Activated CD4-positive, CD25-positive, alpha-beta regulatory T cell treated with anti-CD3 and anti-CD28 coated beads, Interleukin-2, amount 50 U/mL, for 16 hours (primary cell): ENCODE measurements at places on chromosomes 12 and 14.
A peak's percentile ranks its signal among the peaks of the same experiment; 100 is the strongest.

DNA sequence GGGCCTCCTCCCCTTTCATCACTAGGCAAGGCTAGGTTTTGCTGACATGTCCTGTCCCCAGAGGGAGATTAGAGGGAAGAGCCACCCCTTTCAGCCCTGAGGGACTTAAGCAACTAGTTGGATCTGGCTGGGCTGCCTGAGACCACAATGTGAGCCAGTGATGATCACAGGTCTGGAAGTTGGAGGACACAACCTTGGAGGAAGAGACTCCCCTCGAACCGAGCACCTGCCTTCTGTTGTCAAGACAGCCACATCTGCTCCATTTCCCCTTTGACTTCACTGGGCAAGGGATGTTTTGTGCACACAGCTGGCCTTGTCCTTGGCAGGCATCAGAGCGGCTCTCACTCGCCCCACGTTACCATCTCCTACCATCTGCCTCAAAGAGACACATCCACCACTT is 31.4 kb downstream of the MVK start:
- no peak for DNase-seq

GRCh38 chr12:123040106-123040505 is 59.6 kb downstream of the ARL6IP4 start:
- DNase-seq = no peak

DNA sequence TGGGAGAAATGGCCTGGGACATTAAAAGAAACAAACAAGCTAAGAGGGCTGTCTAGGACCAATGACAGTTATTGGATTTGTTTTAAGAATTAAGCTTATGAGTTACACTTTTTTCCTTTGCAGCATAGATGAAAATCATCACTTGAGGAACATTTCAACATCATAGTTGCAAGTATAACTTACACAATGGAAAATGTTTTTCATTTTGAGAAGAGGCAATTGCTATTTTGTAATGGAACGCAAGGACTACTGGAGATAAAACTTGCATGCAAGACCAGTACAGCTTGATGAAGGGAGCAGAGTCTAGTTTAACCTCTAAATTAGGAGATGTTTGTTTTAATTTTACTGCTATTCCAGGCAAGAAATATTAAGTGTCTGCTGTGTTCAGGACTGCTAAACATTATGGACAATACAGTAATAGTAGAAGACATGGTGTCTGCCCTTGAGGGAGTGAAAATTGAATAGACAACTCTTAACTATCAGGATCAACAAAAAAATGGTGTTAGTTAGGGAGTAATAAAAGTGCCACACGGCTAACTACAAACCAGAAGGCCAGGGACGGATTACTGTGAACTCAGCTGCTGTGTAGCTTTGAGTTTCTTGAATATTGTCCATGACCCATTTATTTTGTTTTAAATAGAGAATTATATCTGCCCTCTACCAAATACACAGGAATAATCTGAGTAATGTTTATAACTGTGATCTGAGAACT is 374.5 kb downstream of the RAD51B start:
- DNase-seq = no peak

DNA sequence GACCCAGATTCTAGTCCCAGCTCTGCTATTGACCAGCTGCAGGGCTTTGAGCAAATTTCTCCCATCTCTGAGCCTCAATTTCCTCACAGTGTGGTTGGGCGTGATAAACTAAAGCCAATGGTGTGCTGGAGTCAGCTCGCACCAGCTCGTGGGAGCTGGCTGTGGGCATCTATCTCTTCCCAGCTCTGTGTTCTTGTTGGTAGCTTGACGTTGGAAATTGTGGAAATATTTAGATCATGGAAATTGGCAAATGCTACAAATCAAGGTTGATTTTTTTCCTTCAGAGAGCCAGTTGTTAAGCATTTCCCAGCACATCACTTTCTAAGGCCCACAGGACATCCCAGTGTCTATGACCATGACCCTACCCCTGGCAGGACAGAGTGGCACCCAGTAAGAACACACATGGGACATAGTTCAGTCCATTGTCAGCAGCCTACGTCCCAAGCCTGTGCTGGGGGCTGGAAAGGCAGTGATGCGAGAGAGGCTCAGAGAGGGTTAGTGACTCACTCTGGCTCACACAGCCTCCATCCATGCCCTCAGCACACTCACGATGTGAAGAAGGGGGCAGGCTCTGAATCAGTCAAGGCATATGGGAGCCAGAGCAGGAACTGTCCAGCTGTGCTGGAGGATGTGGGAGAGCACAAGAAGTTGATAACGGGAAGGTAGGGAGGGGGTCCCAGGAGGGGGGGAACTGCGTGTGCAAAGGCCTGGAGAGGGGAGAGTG is 77.6 kb downstream of the LGMN start:
- DNase-seq = no peak

DNA sequence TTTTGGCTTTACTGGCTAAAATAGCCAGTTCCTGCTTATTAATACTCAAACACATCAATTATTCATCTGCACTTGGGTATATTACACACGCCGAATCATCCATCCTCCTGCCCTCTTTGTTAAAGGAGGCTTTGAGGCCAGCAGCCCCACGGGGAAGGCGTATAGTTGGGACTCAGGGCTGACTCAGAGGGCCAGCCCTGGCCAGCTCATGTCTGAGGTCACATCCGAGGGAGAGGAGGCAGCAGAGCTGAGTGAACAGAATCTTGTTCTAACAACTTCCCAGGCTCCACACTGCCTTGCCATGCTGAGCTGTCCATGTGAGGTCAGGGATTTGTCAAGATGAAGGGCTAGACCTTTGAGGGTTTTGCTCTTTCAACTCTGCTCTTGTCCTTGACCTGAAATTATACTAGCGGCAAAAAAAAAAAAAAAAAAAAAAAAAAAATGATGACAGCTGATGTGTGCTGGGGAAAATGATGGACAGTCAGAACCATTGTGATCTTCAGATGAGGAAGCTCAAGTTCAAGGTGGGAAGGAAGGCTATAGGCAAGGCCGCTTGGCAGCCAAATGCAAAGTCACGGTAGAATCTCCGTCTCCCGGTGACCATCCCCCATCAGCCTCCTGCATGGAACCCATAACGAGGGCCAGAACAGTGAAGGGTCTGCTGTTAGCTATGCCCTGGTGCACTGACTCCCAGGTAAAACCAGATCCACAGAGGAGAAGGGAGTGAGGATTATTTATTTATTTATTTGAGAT is 12.5 kb upstream of the MARK3 start:
- DNase-seq = no peak

DNA sequence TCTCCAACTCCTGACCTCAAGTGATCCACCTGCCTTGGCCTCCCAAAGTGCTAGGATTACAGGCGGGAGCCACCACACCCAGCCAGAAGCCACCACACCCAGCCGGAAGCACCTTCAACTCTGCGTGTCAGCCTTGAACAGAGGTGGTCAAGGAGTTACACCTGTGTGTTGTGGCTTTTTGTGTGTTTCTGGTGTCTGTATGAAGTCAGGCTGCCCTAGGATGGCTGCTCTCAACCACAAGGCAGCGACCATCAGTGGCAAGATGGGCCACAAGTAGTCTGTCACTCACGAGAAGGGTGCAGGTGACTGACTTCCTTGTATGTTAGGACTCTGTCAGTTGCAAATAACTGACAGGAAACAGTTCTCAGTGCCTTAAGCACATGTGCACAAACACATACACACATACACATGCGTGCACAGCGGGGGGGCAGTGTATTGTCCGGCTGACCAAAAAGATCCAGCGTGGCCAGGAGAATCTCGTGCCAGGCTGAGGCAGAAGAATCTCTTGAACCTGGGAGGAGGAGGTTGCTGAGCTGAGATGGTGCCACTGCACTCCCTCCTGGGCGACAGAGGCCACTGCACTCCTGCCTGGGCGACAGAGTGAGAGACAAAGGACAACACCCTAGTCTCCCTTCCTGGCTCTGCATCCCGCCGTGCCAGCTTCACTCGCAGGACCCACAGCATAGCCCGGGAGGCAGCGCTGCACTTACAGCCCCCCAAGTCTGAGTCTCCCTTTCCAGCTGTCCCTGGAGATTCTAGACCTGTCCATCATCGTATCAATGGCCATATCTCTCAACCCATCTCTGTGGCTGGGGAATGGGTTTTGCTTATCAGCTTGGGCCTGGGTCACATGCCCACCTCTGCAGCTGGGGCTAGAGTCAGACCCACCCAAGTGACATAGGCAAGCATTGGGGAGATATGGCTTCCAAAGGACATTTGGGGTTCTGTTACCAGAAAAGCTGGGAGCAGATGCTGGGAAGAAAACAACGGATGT is 13.7 kb downstream of the P2RX4 start:
- no peak for DNase-seq

GRCh38 chr14:69226178-69226577 is 33.8 kb upstream of the GALNT16 start:
- no peak for DNase-seq

DNA sequence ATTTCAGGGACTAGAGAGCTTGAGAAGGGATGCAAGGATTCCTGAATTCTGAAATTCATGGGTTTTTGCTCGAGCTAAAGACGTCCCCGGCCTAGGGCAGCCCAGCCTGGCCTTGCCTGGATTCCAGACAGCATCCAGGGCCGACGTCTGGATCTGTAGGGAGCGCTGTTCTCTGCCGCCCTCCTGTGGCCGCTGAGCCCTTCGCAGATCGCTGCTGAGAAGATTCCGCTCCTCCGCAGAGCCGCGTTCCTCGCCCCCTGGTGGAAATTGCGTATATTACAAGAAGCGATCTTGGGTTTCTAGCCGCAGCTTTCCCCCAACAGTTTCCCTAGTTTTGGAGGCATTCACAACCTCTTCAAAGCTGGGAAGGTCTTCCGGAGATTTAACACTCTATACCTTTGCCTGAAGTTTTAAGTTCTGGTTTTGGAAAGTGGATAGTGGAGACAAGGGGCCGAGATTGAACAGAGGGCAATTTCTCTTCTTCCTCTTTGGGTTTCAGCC is 5.1 kb downstream of the CISTR start:
- peak; percentile 71 for DNase-seq

DNA sequence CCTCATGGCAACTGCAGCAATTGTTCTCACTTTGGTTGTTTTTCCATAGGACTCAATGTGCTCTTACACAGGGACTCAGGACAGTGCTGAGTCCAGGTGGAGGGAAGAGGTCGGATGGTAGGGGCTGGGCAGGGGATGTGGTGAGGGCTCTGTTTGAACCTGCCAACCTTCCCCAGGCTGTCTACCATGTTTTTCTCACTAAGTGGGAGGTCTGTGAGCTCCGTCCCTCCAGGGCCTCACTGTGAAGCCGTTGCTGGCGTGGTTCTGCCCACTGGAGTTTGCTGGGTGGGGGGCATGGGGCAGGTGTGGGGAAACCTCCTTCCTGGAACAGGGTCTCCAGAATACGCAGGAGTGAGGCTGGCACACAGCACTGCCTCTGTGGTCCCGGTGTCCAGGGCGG is 20.7 kb upstream of the PRMT8 start:
- no peak for DNase-seq

GRCh38 chr12:81077686-81078441 is at the start of gene ACSS3:
Gene ACSS3 (plus strand): TSS chr12:81078079. CDS start chr12:81078121, 42 bp downstream.
- DNase-seq = no peak

GRCh38 chr12:2805143-2805520 is 7.3 kb upstream of the ITFG2 start:
- DNase-seq = no peak

GRCh38 chr12:82682326-82682725 is 4.4 kb upstream of the TMTC2 start:
- no peak for DNase-seq

DNA sequence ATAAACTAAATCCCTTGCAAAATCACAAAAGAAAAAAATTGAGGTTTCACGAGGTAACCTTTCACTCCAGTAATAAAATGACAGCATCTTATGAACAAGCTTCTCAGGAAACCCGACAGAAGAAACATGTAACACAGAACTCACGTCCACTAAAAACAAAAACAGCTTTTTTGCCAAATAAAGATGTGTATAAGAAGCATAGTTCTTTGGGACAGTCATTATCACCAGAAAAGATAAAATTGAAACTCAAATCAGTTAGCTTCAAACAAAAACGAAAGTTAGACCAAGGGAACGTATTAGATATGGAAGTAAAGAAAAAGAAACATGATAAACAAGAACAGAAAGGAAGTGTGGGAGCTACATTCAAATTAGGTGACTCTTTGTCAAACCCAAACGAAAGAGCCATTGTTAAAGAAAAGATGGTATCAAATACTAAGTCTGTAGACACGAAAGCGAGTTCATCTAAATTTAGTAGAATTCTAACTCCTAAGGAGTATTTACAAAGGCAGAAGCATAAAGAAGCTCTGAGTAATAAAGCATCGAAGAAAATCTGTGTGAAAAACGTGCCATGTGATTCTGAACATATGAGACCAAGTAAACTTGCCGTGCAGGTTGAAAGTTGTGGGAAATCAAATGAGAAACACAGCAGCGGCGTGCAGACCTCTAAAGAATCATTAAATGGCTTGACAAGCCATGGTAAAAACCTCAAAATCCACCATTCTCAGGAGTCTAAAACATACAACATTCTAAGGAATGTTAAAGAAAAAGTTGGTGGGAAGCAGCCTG is 25.8 kb downstream of the RESF1 start:
- DNase-seq = no peak

DNA sequence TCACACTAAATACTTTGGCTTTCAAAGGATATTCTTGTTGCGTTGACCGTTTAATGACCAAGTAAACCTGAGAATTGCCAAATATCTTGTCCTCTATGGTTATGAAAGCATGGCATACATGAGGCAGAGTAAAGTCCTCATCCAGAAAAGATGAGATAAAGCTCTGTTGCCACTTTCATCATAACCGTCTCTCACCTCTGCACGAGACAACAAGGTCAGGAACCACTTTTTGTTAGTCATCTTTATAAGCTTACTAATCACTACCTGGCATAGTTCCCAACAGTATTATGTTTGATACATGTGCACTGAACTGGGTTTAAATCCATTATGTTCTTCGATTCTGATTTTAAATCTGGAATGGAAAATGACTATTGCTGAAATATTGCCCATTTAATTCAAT is 31.3 kb downstream of the PTPRB start:
- no peak for DNase-seq

DNA sequence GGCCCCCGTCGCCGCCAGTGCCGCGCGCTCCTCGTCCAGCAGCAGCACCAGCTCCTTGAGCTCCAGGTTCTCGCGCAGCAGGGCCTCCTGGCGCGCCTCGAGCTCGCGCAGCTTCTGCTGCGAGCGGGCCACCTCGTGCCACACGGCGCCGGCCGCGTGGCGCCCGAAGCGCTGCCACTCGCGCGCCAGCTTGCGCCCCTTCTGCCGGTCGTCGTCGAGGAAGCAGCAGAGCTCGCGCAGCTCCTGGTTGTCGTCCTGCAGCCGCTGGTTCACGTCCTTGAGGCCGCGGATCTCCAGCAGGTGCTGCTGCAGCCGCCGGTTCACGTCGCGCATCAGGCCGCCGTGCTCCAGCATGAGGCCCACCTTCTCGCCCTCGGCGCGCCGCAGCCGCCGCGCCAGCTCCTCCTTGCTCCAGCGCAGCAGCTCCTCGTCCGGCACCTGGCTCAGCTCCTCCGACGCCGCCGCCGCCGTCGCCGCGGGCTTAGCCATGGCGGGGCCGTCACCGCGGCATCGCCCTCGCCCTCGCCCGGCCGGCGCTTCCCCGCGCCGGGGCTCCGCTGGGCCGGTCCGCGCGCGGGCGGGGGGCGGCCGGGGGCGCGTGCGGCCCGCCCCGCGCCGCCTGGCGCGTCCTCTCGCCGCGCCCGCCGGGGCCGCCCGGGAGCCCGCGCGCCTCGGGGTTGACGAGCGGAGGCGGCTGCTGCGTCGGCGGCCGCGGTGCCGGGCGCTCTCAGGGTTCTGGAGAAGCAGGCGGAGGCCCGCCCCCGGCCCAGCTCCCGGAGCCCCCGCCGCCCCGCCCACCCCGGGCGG is at the start of gene CCDC85C:
Gene CCDC85C (minus strand): TSS at position 737 of the 807 bp plus-strand sequence. CDS start 248 bp downstream, at position 489.
- DNase-seq = no peak
